Left renal pelvis (tissue), 4 donors: ENCODE measurements at places on chromosomes 5 and 9. TPM values are rescaled to one million over a fixed set of nuclear protein-coding genes. Genes with fewer than 3 reads are reported as not detected.

The SPINK7 gene
- polyA plus RNA-seq: 1.1 TPM

The ARID3C gene
- polyA plus RNA-seq: 0.11 TPM

The ANKRD18A gene
- polyA plus RNA-seq: 2.1 TPM

DNA sequence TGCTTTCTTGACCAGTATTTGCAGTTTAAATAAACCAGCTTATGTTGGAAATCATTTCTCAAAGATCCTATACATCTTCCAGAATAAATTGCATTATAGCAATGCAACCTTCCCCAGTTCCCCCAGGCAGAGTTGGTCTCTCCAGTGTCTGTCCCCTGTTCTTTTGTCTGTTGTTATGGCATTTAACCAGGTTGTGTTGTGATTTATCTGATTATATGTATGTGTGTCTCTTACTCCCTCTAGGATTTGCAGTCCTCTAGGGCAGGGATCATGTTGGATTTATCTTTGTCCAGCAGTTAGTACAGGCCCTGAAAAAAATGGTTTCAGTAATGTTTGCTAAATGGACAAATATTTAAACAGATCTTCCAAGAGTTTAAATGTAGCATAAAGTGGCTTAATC is 17.3 kb downstream of the GARNL3 start:
- DNase-seq: no peak

GRCh38 chr5:60604771-60605170 is 95.2 kb downstream of the DEPDC1B start:
- no peak for DNase-seq

DNA sequence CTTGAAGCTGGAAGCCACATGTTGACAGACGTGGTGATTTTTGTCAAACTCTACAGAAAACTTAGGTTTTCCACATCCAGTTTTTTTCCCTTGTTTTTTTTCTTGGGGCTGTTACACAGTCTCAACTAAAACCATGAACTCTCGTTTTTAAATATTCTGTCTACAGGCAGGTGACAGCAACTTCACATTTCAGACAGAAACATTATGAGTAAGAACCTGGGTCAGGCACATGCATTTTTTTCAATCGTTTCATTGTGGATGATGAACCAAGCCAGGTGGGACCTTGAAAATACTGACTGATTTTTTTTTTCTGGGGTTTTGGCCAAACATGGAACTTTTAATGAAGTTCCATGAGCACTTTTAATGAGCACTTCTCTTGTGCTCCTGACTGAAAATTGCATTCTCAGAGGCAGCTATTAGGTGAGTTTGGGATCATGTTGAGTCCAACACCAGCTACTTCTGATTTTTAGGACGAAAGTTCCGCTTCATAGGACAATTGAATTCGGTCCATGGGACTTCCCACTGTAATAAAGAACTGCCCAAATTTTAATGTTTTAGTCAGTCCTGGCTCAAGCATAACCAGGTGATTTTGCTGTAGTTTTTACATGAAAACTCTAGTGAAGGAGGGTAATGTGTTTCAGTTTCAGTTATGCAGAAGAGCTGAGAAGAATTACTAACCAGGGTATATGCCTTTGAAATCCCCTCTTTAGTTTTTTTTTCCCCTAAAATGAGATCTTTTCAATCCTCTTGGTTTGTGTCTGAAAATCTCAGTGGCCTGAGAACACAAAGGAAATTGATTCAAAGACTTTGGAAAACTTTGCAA is 93.2 kb upstream of the ADAMTS16 start:
- no peak for DNase-seq

DNA sequence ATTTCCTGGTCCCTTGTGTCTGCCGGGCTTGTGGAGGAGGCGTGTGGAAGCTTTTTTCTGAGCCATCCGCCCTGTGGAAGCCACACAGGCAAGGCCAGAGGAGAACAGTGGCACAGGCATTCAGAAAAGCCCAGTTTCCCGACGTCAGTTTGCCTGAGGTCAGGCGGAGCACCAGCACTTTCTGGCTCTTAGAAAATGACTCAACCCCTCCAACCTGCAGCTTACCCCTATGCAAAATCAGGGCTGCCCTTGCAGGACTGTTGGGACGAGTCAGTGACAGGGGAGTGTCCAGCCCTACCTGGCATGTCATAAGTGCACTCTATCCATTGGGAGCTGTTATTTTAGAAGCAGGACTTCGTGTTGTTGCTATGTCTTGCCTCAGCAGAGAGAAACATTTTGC is 216.0 kb downstream of the NR3C1 start:
- no peak for DNase-seq

GRCh38 chr9:19432473-19432872 is 23.7 kb downstream of the ACER2 start:
- DNase-seq: no peak

DNA sequence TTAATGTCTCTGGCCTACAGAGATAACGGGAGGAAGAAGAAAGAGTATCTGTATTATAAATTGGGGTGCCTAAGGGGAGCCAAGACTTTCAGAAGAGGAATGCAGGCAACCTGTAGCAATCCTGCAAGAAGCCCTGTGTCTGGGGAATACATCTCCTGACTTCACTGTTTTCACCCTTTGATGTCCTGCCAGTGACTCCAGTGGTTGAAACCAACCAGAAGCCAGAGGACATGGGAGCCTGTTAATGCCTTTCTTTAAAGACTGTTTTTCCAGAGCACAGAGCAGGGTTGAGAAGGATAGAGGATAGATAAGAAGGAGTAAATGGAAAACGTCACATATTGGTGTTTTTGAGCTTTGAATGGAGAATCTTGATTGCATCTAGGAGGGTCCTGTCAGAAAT is 151.2 kb downstream of the HACD4 start:
- no peak for DNase-seq
